ENCODE measurements at places on chromosomes 12 and 14.

DNA sequence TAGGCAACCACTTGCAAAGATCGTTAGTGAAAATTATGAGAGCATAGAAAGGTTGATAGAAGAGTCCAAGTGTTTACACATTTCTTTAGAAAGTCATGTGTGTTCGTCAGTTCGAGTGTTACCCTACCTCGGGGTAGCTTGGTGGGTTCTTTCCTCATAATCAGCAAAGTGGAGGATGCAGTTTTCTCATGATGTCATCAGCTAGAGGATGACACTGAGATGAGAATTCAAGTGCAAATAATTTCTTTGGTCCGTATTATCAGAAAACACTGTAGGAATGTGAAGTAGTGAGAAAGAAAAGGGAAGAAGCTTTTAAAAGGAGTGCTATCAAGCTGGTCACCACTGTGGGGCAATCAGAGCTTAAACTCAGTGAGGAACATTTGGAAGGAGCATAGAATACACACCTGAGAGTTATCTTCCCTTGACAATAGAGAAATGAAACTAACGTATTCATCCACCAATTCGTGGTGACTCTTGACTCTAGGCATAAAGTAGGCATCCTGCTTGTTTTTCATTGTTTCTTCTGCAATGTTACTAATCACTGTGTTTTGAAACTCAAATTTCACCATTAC, 1340.9 kb upstream of the TMEM132C start:
- DNase-seq, result no peak

DNA sequence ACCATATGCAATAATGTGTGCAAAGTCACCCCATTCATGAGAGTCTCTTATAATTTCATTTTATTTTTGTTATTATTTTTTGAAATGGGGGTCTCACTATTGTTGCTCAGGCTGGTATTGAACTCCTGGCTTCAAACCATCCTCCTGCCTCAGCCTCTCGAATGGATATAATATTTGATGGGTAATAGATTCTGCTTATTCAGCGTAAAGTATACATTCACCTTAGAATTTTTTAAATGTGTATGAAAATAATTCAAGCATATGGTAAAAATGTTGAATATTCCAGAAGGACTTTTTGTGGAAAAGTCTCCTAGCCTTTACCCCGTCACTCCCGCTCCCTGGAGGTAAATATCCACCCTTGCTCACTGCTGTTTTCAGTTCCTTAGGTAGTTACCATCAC, 23.4 kb upstream of the SSPN start:
- no peak for DNase-seq

GRCh38 chr14:53226553-53226952, 73.4 kb upstream of the DDHD1 start:
- DNase-seq, result no peak

DNA sequence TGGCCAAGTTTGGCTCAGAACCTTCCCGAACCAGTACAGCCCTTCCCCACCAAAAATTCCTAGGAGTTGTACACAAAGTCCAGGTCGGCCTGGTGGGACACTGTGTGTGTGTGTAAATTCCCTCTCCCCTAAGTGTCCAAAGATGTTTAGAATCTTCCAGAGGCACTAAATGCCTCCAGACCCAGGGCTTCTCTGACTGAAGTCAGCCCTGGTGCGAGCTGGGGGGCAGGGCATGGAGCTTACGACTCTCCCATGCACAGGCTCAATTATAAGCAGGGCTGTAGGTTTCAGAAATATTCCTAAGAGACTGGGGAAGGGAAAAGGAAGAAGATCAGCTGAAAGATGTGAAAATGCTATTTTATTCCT, 106.9 kb upstream of the ATF7IP start:
- DNase-seq, result no peak

GRCh38 chr12:62267480-62267879, 7.3 kb downstream of the USP15 start:
- no peak for DNase-seq

DNA sequence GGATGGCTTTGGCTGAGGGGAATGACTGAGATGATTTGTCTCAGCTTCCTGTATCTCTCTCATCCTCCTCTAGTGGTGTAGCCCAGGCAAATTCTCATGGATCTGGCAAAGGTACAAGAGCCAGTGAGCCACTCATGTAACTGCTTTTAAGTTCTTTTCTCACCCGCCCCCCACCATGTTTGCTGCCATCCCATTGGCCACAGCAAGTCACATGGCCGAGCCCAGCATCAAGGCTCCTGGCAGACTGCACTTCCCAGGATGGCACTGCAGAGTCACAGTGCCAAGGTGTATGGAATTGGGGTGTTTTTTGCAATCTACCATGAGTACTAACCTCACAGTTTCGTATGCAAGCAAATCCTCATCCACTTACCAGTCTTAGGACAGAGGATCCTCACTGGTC, 50.9 kb downstream of the CHST11 start:
- no peak for DNase-seq

- DNase-seq, result peak; percentile 59
Measured at GRCh38 chr12:102478405-102479098, 1.8 kb downstream of the IGF1 start.

DNA sequence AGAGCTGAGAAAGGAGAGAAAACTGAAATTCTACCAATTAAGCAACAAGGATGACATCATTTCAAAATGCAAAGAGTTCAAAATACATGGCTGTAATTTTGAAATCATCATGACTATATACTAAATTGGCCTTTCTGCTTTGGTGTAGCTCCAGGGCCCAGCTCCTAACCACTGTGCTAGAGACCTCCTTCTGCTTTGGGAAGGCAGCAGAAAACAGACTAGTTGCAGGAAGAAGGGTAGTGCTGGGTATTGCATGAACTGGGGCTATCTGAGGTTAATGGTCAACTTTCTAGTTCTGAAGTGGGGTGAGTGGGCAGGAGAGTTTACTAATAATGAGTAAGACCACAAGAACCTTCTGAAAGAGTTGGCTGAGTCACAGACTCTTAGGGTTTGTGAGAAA, 66.2 kb downstream of the PTGER2 start:
- no peak for DNase-seq

GRCh38 chr12:49865782-49866135, 22.9 kb upstream of the BCDIN3D start:
- no peak for DNase-seq

DNA sequence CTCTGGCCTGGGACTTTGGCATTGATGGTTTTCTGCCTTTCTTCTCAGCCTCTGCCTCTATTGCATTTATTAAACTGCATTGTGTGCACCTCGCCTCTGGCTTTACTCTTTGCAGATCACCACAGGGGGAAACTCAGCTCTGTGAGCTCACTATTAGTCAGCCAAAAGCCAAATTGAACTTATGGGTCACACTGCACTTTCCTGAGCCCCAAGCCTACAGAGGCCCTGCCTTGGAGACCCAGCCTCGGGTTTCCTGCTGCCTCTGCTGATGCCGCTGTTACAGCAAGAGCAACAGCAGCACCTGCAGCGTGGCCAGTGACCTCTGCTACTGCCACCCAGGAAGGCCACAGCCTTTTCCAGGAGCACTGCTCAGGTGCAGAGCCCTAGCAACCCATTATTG, 122.5 kb downstream of the DAD1 start:
- no peak for DNase-seq

GRCh38 chr14:67480011-67480410, 8.5 kb downstream of the TMEM229B start:
- DNase-seq, result no peak

DNA sequence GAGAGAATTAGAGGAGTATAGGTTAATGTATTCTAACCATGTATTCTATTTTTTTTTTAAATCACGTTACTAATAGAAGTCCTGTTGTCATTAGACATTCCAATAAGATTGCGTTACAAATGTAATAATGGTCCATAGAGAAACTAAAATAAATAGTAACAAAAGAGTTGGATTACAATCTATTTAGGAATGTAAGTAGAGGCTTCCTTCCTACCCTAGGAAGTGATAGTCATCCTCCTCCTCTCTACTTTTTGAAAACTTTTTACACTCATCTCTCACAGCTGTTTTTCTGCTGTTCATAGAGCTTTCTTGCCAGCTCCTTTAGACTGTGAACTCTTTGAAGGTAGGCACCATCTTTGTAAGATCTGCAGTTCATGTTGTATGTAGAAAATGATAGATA, 23.6 kb downstream of the TRHDE start:
- no peak for DNase-seq

GRCh38 chr14:49953196-49953595, 60.3 kb downstream of the ARF6 start:
- no peak for DNase-seq

- no peak for DNase-seq
Measured at GRCh38 chr14:68561531-68562007, 231.3 kb downstream of the ZFP36L1 start.

- no peak for DNase-seq
Measured at GRCh38 chr12:16184681-16185080, 92.8 kb downstream of the SLC15A5 start.

DNA sequence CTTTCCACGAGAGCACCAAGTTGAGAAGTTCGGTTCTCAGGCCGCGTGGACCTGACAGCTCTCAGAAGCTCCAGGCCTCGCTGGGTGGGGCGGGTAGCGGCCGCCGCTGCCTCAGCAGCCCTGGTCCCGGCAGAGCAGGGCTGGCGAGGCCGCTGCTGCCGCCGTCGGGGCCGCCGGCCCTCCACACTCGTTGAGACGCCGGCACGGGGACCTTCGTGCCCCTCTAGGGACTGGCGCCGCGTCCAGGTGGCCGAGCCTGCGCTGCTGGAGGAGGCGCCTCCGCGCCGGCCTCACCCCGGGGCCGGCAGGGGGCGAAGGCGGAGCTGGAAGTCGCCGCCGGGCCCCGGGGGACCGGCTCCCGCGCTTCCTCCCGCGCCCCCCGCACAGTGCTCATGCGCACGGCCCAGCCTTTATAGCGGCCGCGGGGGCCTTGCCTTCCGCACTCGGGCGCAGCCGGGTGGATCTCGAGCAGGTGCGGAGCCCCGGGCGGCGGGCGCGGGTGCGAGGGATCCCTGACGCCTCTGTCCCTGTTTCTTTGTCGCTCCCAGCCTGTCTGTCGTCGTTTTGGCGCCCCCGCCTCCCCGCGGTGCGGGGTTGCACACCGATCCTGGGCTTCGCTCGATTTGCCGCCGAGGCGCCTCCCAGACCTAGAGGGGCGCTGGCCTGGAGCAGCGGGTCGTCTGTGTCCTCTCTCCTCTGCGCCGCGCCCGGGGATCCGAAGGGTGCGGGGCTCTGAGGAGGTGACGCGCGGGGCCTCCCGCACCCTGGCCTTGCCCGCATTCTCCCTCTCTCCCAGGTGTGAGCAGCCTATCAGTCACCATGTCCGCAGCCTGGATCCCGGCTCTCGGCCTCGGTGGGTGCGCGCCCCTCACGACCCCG, at the start of gene COCH:
COCH (plus strand) TSS at position 440 of the 879 bp plus-strand sequence; CDS start at position 820, 380 bp downstream.
- DNase-seq, result peak; percentile 63

DNA sequence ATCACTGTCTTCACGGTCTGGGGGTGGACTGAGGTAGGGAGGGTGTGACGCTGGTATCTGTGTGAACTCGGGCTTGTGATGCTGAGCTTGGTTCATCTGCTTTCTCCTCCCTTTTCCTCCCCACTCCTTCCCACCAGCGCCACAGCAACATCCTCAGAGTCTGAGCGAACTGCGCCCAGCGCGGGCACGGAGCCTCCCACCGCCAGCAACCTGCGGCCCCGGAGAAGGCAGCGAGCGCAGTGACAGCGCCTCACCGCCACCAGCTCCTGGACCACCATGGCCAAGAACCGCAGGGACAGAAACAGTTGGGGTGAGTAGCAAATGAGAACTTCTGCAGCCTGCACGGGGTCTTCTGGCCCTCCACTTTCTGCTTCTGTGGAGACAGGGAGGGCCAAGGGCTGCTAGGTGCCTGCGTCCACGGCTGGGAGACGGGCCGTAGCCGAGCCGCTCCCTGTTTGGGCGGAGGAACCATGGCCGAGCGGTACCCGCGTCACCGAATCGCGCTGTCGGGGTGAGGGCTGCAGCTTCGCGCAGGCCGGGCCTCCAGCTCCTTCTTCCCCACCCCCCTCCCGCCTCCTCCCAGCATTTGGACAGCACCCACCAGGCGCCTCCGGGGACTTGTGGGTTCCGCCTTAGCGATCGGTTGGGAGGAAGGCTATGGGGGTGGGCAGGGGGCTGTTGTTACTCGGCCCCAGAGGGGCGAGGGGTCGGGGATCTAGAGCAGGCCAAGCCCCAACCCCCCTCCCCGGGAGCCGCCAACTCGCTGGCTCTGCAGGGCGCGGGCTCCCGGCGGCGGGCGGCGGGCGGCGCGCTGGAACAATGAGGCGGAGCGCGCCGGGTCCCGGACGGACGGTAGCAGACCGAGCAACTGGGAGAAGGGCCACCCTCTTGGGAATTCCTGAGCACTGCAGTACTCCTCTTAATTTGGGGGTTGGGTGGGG, at the start of gene ATL1:
ATL1 (plus strand) TSS at position 156 of the 941 bp plus-strand sequence; CDS start at position 277, 121 bp downstream.
- DNase-seq, result peak; percentile 49

DNA sequence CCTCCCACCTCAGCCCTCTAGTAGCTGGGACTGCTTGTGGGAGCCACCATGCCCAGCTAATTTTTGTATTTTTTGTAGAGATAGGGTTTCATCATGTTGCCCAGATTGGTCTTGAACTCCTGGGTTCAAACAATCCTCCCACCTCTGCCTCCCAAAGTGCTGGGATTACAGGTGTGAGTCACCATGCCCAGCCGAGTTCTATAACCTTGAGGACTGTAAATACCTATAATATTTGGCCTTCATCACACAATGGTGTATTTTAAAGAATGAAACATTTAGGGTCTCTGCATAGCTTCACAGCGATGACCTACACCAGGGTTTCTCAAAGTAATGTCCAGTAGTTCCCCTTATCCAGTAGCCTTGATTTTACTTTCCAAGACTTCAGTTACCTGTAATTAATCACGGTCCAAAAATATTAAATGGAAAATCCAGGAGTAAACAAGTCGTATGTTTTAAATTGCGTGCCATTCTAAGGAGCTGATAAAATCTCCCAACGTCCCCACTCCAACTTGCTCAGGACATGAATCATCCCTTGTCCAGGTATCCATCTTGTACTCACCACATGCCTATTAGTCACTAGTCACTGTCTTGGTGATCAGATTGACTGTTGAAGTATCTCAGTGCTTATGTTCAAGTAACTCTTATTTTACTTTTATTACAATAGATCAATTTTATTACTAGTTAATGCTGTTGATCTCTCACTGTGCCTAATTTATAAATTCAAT, 368.2 kb downstream of the BTG1 start:
- DNase-seq, result no peak

DNA sequence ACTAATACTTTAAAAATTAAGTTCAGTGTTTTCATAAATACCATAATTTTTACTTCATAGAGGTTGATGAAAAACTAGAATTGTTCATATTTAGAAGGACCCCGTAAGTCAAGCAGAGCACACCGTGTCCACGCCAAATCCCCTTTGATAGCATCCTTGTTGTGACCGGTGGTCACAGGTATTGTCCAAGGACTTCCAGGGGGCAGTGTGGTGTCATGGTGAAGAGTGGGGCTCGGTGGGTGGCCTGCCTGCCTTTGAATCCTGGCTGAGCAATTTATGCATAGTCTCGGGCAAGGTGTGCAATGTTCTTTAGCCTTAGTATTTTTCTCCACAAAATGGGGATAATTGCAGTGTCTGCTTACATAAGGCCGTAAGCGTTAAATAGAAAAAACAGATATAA, 169.9 kb downstream of the KTN1 start:
- DNase-seq, result no peak

- no peak for DNase-seq
Measured at GRCh38 chr12:131946757-131947156, 3.0 kb upstream of the EP400 start.

- DNase-seq, result no peak
Measured at GRCh38 chr12:59453475-59453874, 142.4 kb upstream of the SLC16A7 start.

GRCh38 chr12:2960390-2960956, 1.3 kb downstream of the TEAD4 start:
- DNase-seq, result peak; percentile 42

Measured in activated T-cell treated with anti-CD3 and anti-CD28 coated beads, Interleukin-2, amount 50 U/mL, for 72 hours (primary cell).